M059J (cell line): ENCODE measurements at places on chromosomes 4 and X.
A peak's percentile ranks its signal among the peaks of the same experiment; 100 is the strongest.

DNA sequence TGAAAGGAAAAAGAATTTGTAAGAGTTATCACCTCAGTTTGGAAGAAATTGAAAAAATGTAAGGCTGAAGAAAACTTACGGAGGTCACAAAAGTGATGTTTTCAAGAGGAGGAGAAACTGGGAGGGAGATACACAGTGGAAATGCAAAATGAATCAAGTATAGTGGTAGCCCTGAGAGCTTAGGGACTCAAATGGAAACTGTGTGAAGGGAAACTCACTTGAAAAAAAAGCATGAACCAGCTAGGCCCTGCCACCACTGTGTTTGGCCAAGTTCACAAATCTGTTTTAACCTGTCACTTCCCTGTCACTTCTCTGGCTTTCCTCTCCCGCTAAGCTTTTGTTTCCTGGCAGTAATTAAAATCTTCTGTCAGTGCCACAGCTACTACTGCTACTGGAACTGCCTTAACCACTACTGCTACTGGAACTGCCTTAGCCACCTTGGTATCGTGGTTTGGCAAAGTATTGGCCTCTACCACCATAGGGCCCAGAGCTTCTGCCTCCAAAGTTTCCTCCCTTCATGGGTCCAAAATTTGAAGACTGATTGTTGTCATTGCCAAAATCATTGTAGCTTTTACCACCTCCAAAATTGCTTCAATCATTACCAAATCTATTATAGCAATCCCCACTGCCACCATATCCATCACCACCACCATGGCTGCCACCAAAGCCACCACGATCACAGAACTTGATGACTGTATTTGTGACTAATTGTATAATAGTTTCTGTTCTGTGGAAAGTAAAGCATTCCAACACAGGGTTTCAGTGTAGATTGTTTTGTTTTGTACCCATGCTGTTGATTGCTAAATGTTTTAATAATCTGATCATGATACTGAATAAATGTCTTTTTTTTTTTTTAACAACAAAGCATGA, 41.5 kb downstream of the SMARCA5 start:
- peak; percentile 3 for DNase-seq

GRCh38 chr4:5203309-5203992, 152.2 kb downstream of the STK32B start:
- no peak for DNase-seq

- DNase-seq, result no peak
These were observed 52.9 kb upstream of the HPRT1 start for GRCh38 chrX:134407065-134407376.

- DNase-seq, result peak; percentile 1
These were observed 813 bp downstream of the DIAPH2 start for GRCh38 chrX:96685210-96686099.

DNA sequence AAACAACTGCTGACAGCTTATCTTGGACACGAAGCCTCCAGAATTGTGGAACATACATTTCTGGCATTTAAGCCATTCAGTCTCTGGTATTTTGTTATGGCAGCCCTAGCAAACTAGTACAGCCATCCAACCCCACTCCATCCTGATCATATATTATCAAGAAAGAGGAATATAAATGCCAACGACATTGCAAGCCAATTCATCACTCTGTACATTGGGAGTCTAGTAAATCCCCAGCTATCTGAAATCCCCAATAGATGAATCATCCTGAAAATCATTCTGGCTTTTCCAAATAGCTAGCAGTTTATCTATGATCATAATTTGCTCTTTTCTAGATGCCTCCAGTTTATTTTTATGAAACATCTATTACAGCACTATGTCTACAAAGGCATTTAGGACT, 41.1 kb downstream of the FRMD7 start:
- DNase-seq, result peak; percentile 22

DNA sequence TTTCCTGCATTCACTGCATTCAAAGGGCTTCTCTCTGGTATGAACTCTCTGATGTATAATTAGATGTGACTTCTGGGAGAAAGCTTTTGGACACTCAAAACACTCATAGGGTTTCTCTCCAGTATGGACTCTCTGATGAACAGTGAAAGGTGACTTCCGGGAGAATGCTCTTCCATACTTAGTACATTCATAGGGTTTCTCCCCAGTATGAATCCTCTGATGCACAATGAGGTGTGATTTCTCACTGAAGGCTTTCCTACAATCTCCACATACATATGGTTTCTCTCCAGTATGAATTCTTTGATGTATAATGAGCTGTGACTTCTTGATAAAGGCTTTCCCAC, 12.2 kb downstream of the ZNF630 start:
- DNase-seq, result no peak

GRCh38 chr4:25246680-25247611, 13.1 kb downstream of the PI4K2B start:
- no peak for DNase-seq

DNA sequence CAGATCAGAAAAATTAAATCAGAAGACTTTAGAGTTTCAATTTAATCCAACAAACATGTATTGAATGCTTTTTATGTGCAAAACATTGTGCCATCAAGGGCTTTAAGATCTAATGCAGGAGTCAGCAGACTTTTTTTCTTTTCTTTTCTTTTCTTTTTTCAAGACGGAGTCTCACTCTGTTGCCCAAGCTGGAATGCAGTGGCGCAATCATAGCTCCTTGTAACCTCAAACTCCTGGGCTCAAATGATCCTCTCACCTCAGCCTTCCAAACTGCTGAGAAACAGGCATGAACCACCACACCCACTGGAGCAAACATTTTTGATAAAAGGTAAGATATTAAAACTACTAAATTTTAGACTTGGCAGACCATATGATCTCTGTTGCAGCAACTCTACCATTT, 24.6 kb upstream of the LRBA start:
- no peak for DNase-seq

- no peak for DNase-seq
These were observed 5.4 kb downstream of the SLC25A6 start for GRCh38 chrX:1386338-1387127.

GRCh38 chr4:5956285-5957021, 61.8 kb downstream of the C4orf50 start:
- peak; percentile 69 for DNase-seq

- DNase-seq, result no peak
These were observed 129.6 kb upstream of the RASGEF1B start for GRCh38 chr4:81601358-81601694.

DNA sequence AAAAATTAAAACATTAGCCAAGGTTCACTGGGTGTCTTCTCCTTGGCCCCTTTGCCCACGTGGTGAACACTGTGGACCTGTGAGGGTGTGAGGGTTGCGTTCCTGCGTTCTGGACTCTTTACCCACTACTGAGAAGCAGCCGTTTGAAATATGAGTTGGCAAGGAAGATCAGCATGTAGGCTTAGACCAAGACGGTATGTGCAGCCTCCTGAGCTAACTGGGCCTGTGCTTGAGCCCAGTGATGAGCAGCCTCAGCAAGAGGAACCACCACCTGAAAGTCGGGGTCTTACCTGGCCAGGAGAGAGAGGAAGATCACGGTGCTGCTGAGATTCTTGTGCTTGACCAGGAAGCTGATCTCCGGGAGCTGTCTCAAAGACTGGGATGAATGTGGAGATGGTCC, 19.5 kb downstream of the RGS12 start:
- no peak for DNase-seq

DNA sequence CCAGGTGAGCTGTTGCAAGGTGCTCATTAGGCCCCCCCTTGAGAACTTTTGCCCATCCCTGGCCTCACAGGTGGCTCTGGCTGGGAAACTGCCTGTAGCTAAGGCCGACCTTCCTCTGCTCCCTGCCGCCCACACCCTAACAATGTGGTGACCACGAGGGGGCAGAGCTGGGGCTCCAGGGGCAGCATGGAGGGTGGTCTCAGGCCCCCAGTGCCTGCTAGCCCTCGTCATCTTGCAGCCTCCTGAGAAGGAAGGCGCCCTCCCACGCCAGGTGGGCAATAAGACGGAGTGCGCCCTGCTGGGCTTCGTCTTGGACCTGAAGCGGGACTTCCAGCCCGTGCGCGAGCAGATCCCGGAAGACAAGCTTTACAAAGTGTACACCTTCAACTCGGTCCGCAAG, 32.4 kb downstream of the ATP2B3 start:
- no peak for DNase-seq

DNA sequence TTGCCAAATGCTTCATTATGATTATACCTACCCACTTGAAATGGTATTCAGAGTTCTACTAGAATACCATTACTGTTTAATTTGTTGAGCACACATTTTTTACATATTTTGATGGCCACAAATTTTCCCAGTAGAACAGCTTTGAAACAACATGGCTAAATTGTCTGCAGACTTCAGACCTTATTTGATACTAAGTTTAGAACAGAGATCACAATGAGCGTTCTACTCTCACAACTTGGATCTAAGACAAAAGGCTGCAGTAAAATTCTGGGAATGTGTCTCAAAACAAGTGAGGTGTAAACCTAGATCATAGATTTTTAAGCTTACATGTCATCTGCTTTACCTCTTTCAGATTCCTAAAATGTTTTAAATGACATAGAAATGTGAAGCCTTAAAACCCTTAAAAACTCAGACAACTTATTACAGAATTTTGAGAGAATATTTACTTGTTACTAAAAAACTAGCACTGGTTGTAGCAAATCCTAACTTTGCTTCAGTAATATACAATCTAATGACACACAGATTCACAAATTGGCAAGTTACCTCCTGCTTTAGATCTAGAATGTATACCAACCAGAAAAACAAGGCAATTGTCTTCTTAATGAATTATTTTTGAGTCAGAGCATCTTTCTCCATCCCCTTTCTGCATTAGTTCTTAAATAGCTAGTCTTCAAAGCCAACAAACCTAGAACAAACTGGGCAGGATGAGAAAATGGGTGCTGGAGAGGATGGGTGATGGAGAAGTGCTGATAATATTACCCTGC, 243.3 kb downstream of the SLC7A11 start:
- peak; percentile 56 for DNase-seq

DNA sequence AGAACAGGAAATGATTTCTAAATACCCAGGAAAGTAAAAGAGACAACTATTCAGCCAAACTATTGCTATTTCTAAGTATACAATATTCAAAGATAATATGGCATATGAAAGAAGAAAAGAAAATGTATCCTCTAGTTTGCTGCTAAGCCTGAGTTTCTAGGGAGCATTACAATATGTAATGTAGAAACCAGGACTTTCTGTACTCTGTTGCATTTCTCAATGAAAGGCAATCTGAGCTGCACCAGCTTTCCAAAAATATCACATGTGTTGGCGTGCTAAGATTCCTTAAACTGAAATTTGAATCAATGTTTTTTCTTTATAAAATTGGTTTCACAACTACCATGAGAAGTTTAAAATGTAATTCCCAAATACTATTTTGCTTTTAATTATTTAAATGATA, 129.6 kb downstream of the ANK2 start:
- DNase-seq, result no peak

DNA sequence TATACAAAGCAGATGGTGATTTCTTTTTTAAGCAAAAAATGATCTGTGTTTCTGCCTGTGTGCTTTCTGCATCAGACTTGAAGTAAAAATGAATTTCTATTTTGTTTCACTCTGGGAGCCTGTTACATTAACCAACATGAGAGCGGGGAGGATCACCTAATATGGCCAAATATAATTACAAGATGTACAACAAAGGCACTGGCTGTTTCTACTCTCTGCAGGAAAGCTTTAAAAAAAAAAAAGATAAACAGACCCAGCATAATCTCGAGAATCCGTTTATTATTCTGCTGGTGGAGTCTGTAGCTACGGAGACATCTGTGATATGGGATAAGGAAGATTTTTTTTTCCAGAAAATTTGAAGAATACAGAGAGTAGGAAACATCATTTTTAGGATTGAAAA, 103.6 kb downstream of the COMMD8 start:
- DNase-seq, result no peak

DNA sequence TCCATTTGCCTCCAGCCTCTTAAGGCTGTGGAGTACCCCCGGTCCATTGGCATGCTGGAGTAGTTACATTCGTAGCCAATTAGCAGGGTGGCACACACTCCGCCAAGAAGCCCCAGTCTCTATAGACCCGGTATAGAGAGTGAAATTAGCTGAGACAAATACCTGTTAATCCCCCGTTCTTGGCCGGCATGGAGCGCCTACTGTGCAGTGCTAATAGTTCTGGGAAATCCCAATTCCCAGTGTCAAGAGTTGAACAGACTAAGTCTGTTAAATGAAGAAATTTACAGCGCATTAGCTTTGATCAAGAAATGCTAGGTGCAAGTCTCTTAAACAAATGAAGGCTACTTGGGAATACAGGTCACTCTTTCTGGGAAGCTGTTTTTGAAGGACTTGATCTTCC, 127.8 kb upstream of the ARX start:
- no peak for DNase-seq

DNA sequence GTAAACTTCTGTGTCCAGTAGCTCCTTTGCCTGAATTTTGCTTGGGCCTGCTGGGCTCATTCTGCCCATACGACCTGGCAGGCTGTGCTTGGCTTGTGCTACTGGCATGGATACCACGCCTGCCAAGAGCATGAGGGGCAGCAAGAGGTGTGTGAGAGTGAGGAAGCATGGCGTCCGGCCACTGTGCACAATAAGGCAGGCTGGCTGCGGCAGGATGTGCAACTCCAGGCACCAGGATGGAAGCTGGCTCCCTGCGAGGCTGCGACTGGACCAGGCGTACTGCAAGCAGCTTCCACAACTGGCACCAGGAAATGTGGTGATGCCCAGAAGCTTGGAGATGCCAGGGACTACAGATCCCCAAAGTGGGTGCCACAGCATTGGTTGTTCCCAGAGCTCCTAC, 709.3 kb downstream of the PCDH18 start:
- no peak for DNase-seq

DNA sequence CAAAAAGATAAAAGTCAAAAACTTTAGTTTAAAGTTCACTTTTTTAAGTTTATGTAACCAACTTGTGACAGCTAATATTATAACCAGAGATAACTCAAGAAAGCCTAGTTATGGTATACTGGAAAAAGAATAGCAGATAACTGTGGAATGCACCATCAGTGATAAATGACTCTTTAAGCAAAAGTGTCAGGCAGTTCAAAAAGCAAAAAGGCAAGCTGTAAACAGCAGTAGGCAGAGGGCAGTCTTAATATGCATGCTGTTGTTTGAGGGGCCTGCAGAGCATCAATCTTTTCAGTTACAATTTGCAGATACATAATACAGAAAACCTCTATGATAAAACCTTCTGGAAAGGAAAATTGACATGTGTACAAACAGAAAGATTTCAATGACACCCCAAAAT, 81.8 kb upstream of the JADE1 start:
- no peak for DNase-seq

DNA sequence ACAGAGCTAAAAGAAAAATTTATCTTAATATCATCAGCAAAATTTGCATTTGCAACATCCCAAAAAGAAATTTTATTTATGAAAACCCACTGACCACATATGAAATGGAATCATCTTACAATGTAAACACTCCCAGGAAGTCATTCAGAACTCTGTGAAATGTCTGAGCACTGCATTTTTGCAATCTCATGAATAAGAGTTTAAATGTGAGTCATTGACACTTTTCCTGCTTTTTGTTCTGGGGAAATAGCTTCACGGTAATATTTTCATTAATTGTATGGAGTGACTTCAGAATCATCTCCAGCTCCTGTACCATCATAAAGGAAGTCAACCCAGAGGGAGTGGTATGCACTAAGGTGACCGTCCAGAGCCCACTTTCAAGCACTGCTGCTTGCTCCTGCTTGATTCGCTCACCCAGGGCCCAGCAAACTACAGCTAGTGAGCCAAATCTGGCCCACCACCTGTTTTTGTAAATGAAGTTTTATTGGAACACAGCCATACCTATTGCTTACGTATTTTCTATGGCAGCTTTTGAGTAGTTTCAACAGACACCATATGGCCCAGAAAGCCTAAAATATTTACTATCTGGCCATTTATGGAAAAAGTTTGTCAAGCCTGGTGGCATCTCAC, 17.2 kb downstream of the EDNRA start:
- peak; percentile 64 for DNase-seq

- peak; percentile 69 for DNase-seq
These were observed 24.3 kb upstream of the SRD5A3 start for GRCh38 chr4:55321707-55322264.

- no peak for DNase-seq
These were observed 5.6 kb upstream of the ADD1 start for GRCh38 chr4:2837904-2838496.
